ENCODE measurements at places on chromosomes 5 and 9.

GRCh38 chr9:73079326-73079725 lies 72.3 kb upstream of the ANXA1 start:
- no peak for DNase-seq

DNA sequence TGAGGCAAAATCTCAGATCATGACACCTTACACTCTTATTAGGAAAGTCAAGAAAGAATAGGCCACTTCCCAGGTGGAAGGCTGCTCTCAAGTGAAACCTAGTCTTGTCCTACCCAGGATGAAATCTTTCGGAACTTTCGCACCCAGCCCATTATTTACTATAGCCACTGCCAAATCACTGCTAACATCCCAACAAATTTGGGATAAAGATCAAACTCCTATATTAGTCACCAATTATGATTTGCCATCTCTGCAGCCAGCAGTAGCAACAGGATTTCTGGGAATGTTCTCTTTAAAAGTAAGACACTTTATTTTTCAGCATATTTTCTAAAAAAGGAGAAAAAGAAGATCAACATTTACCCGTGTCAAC lies 224.6 kb downstream of the GAS1 start:
- DNase-seq: no peak

- no peak for DNase-seq
These were observed 494.2 kb downstream of the ZNF608 start for GRCh38 chr5:124252191-124252638.

GRCh38 chr5:158899211-158899610 lies 200.5 kb downstream of the EBF1 start:
- no peak for DNase-seq
